ENCODE measurements at places on chromosomes 5 and 9.

GRCh38 chr5:127612441-127613141 lies 36.3 kb upstream of the CTXN3 start:
- H3K4me3 ChIP-seq: no peak overlapping the region
- DNase-seq: no peak
- H3K4me1 ChIP-seq: no peaks in the 10 kb centered on the region
- H3K36me3 ChIP-seq: peaks cover 3% of the 10 kb centered on the region

GRCh38 chr9:72728031-72728770 lies 206.8 kb downstream of the TMC1 start:
- DNase-seq: no peak
- peaks cover 23% of the 10 kb centered on the region for H3K27me3 ChIP-seq
- no peak overlapping the region for H3K27ac ChIP-seq

DNA sequence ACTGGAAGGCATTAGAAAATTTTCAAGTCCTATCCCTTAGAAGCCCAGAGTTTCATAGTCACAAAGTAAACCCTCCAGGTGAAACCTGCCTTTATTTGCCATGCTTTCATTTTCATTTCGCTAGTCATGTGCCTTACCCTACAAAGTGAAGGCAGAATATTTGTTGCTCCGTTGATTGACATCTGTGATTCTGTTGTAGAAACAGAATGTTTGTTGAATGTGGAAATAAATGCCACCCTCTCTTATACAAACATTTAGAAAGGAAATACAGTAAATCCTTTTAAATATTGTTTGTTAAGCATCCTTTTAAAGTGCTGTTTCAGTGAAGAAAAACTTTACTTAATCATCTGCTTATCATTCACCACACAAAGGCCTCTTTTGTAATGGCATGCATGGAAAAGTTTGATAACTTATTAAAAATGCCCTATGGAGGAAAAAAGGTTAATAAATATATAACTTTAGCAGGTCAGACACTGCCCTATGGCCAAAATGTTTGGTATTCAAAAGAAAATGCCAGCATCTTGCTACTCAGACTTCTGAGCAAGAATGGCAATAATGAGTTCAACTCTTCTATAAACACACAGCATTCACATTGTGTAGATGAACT lies 34.3 kb upstream of the CAST start:
- no peak for DNase-seq
- peaks cover 5% of the 10 kb centered on the region for H3K27me3 ChIP-seq
- H3K4me1 ChIP-seq: peaks cover 26% of the 10 kb centered on the region
- H3K4me3 ChIP-seq: peak overlapping the region; percentile 68

- H3K27me3 ChIP-seq: no peaks in the 10 kb centered on the region
- peaks cover 10% of the 10 kb centered on the region for H3K4me1 ChIP-seq
- DNase-seq: no peak
Measured at GRCh38 chr5:103271570-103272289, 13.2 kb downstream of the MACIR start.

DNA sequence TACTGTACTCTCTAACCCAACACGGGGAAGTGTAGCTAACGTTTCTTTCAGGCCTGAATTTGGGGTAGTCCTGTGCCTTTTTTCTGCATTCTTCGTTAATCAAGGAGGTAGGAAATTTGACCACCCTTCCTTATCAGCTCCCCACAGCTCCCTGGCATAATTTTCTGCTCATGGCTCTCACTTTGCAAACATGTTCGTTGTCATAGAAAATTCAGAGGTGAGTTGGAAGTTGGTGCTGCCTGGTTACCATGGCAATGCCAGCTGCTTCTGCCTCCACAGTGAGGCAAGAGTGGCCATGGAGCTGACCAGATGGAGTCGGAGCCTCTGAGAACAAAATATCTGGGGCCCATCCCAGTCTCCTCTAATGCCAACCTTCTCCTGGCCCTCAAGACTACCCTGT lies 116.6 kb upstream of the BOD1 start:
- no peak for DNase-seq
- no peaks in the 10 kb centered on the region for H3K36me3 ChIP-seq
- no peak overlapping the region for H3K27ac ChIP-seq
- H3K4me3 ChIP-seq: no peak overlapping the region

GRCh38 chr9:122005597-122005996 lies 87.5 kb downstream of the TTLL11 start:
- H3K27me3 ChIP-seq: no peaks in the 10 kb centered on the region
- H3K27ac ChIP-seq: no peak overlapping the region
- peaks cover 2% of the 10 kb centered on the region for H3K36me3 ChIP-seq
- H3K4me1 ChIP-seq: no peaks in the 10 kb centered on the region
- no peak overlapping the region for H3K4me3 ChIP-seq

DNA sequence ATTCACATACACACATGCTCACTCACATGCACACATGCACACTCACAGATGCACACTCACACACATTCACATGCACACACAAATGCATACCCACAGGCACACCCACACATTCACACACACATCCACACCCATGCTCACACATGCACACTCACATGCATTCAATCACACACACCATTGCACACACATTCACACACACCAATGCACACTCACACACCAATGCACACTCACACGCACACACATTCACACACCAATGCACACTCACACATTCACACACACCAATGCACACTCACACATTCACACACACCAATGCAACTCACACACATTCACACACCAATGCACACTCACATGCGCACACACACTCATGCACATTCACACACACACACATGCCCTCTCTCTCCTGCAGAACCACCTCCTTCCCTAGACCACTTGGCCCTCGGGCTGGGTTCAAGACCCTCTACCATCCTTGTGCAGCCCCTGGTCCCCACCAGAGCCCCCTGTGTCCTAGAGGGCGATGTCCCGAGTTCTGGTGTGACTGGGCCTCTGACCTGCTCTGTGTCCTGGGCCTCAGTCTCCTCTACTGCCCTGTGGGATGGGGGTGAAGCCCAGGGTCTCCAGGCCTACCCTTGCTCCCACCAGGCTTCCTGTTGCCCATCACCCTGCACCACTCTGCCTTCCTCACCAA lies 139.0 kb downstream of the OLFM1 start:
- DNase-seq: peak; percentile 1
- H3K36me3 ChIP-seq: no peaks in the 10 kb centered on the region
- no peak overlapping the region for H3K27ac ChIP-seq
- peaks cover 8% of the 10 kb centered on the region for H3K27me3 ChIP-seq

GRCh38 chr5:149423794-149424268 lies 44.7 kb upstream of the IL17B start:
- H3K27ac ChIP-seq: no peak overlapping the region
- H3K4me1 ChIP-seq: peaks cover 3% of the 10 kb centered on the region
- no peak for DNase-seq
- H3K27me3 ChIP-seq: peaks cover 16% of the 10 kb centered on the region

Measured in T-helper 17 cell (primary cell).